ENCODE measurements at places on chromosomes 11 and 22.
A peak's percentile ranks its signal among the peaks of the same experiment; 100 is the strongest.

DNA sequence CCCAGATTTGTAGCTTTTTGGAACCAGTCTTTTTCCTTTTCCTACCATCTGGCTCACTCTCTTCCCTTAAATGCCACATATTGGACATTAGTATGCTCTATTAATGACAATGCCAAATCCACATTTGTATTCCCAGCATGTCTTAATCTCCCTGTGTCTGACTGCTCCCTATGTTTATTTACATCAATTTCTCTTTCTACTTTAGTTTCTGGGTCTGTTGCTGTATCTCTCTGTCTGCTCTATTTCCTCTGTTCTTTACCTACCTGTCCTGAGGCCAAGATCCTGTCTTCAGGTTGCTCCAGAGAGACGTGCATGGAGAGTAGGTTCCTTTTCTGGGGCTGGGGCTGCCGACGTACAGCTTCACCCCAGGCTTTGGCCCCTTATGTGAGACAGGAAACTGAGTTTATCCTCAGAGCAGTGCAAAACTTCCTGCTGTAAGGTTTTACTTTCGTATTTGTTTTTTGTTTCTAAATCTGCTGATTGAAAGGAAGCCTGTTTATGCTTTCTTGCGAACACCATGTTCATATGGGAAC, 25.6 kb downstream of the OR2AG2 start:
- peak; percentile 65 for DNase-seq

- no peak for DNase-seq
These were observed 3.8 kb upstream of the C11orf91 start for GRCh38 chr11:33704240-33705002.

GRCh38 chr11:9380773-9381172, 3.7 kb upstream of the IPO7 start:
- DNase-seq, result no peak

DNA sequence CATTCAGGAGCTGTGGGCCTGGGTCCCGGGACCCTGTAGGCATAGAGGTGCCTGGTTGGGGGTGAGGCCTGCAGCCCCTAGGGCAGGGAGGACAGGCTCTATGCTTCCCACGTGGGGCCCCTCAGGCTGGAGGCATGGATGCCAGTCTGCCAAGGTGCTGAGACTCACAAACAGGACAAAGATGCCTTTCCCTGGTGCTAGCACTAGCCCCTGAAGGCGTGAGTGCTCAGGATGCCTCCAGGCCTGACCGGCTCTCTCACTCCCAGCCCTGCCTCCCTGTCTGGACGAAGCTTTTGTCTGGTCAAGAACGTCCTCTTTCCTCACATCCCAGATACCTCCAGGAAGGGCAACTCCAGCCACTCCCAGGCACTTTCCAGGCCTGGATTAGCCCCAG, 2.1 kb downstream of the CDC42BPG start:
- DNase-seq, result no peak

DNA sequence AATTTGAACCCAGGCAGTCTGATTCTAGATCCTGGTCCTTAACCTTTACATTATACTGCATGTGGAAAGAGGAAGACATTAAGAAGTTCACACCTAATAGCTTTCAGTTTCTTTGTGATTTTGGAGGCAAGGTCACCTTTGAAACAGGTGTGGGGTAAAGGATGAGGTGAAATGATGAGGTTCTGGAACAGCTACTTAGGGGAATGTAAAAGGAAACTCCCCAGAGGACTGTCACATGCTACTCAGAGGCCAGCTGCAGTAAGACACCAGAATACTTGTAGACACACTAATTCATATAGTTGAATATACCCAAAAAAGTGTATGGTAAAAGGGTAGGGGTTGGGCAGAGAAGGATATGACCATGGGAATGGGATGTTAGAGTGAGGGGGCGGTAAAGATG, 5.4 kb downstream of the APIP start:
- DNase-seq, result no peak

Measured in activated CD8-positive, alpha-beta T cell treated with anti-CD3 and anti-CD28 coated beads, Interleukin-2, amount 10 ng/mL, durations not matched to agents 7 days and 5 days (primary cell).